Esophagus muscularis mucosa (tissue), 4 donors: ENCODE measurements at places on chromosomes 7 and 10. TPM values are rescaled to one million over a fixed set of nuclear protein-coding genes. Genes with fewer than 3 reads are reported as not detected.

GRCh38 chr10:29127731-29128130, 161.1 kb upstream of the LYZL1 start:
- DNase-seq, result no peak
- no peak overlapping the region for H3K27ac ChIP-seq
- H3K36me3 ChIP-seq, result no peaks in the 10 kb centered on the region
- peaks cover 5% of the 10 kb centered on the region for H3K4me1 ChIP-seq

DNA sequence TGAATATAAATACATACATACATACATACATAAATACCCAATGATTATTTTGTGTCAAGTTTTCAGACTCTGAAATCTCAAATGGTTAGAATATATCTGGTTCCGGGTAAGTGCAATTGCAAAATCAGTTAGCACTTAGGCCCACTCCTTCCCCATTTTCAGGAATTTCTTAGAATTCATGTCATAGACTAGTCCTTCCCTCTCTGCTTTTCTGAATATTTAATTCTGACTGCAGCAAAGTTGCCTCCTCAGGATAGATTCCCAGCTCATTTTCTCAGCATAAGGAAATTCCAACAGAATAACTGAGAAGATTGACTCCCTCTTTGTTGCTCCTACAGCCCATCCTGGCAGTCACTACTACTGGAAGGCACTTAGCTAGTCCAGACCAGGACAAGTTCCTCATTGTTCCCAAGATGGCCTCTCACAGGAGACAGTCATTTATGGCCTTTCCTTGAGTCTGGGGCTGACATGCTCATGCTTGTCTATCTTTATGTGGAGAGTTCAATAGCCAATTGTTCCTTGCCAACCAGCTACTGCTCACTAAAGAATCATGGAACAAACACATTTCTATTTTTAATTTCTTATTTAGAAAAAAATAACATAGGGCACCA, 142.9 kb upstream of the ITGB1 start:
- no peak for DNase-seq
- H3K36me3 ChIP-seq, result no peaks in the 10 kb centered on the region
- H3K4me1 ChIP-seq, result no peaks in the 10 kb centered on the region
- H3K27me3 ChIP-seq, result no peaks in the 10 kb centered on the region

DNA sequence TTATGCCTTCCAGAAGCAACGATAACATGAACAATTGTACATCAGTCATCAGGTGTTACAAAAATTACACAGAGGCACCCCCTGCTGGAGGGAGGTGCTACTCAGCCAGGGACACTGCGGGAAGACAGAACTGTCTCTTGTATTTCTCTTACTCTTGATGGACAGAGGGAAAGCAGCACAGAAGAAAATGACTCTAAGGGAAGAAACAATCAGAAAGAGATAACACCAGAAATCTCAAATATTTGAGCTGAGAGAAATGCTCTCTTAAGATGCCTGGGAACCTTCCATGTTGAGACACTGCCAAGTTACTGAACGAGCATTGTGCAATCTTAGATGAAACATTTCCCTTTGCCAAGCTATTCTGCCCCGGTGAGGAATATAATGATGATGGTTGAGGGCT, 227.6 kb upstream of the NPSR1 start:
- no peak overlapping the region for H3K4me3 ChIP-seq
- no peaks in the 10 kb centered on the region for H3K4me1 ChIP-seq
- no peaks in the 10 kb centered on the region for H3K27me3 ChIP-seq
- DNase-seq, result no peak
- H3K27ac ChIP-seq, result no peak overlapping the region

DNA sequence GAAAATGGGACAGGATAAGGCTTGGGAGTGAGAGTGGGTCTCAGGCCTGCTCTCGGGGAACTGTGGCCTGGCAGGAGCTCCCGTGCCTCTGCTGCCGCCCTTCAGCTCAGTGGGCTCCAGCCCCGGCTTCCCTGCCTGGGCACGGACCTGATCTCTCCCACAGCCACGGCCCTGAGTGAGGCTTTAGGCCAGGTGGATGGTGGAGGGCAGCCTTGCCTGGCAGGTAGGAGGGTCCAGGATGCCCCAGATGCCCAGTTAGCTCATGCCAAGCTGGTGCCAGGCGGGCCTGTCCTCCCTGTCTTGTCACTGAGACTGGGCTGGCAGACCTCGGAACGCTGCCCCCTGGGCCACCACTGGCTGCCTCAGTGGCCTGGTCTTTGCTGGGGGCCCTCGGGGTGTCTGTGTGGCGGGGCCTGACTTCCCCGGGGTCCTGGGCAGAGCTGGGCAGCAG, 116.6 kb downstream of the INPP5A start:
- DNase-seq, result no peak
- H3K4me3 ChIP-seq, result no peak overlapping the region
- H3K4me1 ChIP-seq, result peaks cover 29% of the 10 kb centered on the region
- no peaks in the 10 kb centered on the region for H3K27me3 ChIP-seq
- H3K27ac ChIP-seq, result no peak overlapping the region
- peaks cover 85% of the 10 kb centered on the region for H3K36me3 ChIP-seq

GRCh38 chr7:140533394-140533872, 54.1 kb upstream of the MKRN1 start:
- peak overlapping the region; percentile 92 for H3K27ac ChIP-seq
- H3K4me3 ChIP-seq, result no peak overlapping the region

STRA8 gene
- not detected for total RNA-seq

TECTB gene
- total RNA-seq, result 0.06 TPM

MMP21 gene
- not detected for total RNA-seq

CAMK2G gene
- 96.4 TPM for total RNA-seq
